Epithelial cell of prostate (primary cell): ENCODE measurements at places on chromosomes 11 and 22.
A peak's percentile ranks its signal among the peaks of the same experiment; 100 is the strongest.

GRCh38 chr11:12674936-12675696 is 895 bp downstream of the TEAD1 start:
- DNase-seq, result no peak

DNA sequence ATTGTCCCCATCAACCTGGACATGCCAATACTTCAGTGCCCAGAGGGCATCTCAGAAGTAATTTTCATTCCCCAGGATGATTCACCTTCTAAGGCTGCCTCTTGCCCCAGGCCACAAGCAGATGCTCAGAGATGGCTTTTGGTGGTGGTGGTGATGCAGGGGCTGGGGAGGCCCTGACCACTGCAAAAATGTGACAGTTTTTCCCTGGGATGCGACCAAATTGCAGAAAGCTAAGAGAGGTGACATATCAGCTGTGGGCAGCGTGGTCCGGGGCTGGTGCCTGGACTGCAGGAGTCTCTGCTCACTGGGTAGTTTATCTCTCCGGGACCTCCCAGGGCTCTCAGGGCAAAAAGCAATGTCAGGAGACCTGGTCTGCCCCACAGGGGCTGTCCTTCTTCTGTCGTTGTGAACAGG is 39.7 kb upstream of the ACCSL start:
- no peak for DNase-seq

- DNase-seq, result no peak
These were observed 73.3 kb downstream of the CYP2R1 start for GRCh38 chr11:14818779-14819178.

- DNase-seq, result no peak
These were observed 22.9 kb downstream of the GUCD1 start for GRCh38 chr22:24532075-24532474.

DNA sequence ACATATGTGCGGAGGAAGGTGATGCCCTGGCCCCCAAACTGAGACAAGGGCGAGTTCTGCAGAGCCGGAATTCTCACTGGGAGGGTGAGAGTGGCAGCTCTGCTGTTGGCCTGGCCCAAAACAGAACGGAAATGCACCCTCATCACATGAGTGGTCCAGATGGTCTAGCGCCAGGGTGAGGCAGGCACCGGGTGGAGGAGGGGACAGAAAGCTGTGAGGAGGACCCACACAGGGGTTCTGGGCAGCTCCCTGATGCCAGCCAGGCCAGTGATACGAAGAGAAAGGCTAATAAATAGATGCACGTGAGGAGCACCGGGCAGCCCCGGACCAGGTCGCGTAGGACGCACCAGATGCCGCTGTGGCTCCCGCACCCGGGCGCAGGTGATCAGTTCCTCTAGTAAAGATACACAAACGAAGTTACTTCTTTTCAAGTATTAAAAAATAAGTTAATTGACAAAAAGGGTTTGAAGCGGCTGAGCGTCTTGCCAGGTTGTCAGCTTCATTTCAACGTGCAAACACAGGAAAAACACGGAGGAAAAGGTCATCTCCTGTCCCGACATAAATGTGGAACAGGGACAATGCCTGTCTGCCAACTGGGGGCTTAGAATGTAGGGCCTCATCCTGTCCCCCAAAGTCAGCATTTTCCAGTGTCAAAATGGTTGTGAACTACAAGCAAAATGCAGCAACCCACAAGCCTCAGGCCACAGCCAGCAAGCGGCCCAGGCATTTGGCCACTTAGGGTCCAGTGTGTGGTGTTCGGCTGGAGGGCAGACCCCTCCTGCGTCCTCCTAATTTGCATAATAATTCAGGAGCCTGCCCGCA is 15.3 kb upstream of the BID start:
- DNase-seq, result no peak

DNA sequence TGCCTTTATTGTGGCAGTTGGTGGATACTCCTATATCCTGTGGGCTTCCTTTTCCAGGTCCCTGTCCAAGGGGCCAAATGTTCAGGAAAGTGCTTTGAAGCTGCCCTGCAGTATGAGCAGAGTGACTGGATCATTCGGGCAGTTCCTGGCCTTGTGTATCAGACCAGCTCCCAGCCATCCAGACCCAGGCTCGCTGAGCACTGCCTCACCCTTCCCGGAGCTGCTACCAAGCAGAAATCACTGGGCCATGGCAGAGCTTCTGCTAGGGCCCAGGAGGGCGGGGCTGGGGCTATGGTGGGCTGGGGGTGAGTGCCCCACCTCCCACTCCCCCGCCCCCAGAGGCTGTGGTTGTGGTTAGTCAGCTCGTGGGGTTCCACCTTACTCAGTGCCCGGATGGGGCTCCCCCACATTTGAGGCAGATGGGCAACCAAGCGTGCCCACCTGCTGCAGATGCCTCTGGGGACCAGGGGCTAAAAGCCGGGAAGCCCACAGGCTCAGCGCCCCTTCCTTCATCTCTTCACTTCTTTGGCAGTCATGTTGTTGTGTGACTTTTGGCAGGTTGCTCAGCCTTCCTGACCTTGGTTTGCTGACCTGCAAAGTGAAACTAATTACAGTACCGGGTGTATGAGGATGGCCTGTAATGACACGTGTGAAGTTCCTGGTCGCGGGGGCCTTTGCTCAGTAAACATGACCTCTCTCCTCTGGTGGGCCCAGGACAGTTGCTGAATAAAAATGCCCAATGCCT is 2.1 kb upstream of the LRRC32 start:
- no peak for DNase-seq

GRCh38 chr11:85947431-85948272 is 92.5 kb downstream of the CCDC83 start:
- no peak for DNase-seq

- DNase-seq, result no peak
These were observed 717 bp downstream of the OSM start for GRCh38 chr22:30265823-30266444.

DNA sequence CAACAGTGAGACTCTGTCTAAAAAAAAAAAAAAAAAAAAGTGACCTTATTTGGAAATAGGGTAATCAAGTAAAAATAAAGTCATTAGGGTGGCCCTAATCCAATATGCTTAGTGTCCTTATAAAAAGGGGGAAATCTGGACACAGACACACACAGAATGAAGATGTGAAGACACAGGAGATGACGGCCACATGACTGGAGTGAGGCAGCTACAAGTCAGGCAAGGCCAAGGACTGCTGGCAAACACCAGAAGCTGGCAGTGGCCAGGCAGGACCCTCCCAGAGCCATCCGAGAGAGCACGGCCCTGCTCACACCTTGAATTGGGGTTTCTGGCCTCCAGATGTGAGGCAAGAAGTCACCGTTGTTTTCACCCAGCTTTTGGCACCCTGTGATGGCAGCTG is 28.6 kb downstream of the LRFN4 start:
- no peak for DNase-seq

GRCh38 chr11:120735035-120735434 is 223.5 kb downstream of the GRIK4 start:
- no peak for DNase-seq

- DNase-seq, result no peak
These were observed 22.5 kb upstream of the CLDN5 start for GRCh38 chr22:19546680-19547079.

- DNase-seq, result no peak
These were observed 1375.2 kb downstream of the TBC1D22A start for GRCh38 chr22:48137640-48138039.

- no peak for DNase-seq
These were observed 414 bp downstream of the JOSD1 start for GRCh38 chr22:38700270-38700788.

DNA sequence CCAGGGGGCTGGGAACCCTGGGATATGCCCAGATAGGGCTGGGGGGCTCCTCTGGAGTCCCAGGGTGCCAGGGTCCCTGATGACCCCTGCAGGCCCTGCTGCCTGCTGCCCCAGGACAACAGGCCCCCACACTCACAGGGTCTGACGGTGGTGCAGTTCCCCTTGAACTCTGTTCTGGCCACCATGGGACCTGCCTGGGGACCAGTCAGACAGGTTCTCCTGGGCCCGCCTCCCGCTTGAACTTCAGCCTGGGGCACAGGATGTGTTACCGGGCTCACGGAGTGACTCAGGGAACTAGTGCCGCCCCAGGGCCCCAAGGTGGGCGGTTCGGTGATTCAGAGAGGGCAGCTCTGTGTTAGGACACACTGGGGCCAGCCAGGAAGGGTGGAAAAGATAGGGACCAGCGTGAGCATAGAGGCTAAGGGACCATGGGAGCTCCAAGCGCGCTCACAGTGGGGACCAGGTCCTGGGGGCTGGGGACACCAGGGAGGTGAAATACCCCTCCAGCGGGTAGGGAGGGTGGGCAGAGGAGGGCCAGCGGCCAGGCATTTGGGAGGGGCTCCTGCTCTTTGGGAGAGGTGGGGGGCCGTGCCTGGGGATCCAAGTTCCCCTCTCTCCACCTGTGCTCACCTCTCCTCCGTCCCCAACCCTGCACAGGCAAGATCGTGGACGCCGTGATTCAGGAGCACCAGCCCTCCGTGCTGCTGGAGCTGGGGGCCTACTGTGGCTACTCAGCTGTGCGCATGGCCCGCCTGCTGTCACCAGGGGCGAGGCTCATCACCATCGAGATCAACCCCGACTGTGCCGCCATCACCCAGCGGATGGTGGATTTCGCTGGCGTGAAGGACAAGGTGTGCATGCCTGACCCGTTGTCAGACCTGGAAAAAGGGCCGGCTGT is 21.5 kb upstream of the TXNRD2 start:
- DNase-seq, result peak; percentile 86

GRCh38 chr11:131228378-131228777 is 142.0 kb upstream of the NTM start:
- DNase-seq, result no peak

DNA sequence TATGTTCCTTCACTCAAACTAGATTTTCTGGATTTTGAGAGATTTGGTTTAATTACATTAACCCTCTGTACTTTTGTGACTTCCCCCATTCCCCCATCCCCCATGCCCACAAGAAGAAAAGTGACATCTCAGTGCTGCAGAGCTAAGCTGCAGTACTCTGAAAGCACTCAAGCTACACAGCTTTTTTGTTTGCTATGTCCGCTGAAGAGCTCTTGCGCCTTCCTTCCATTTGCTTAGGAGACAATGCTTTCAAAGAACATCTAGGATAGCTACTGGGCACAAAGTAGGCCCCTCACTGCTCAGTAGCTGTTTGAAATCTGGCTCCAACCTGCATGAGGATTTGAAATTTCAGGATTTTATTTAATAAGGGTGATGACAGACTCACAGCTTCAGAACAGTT is 69.7 kb downstream of the SLC17A6 start:
- no peak for DNase-seq

- no peak for DNase-seq
These were observed 8.2 kb downstream of the GTPBP1 start for GRCh38 chr22:38713921-38714320.

GRCh38 chr11:57318178-57318577 is 6.6 kb downstream of the TNKS1BP1 start:
- DNase-seq, result no peak

GRCh38 chr11:1827095-1827813 is 7.5 kb upstream of the SYT8 start:
- DNase-seq, result no peak

DNA sequence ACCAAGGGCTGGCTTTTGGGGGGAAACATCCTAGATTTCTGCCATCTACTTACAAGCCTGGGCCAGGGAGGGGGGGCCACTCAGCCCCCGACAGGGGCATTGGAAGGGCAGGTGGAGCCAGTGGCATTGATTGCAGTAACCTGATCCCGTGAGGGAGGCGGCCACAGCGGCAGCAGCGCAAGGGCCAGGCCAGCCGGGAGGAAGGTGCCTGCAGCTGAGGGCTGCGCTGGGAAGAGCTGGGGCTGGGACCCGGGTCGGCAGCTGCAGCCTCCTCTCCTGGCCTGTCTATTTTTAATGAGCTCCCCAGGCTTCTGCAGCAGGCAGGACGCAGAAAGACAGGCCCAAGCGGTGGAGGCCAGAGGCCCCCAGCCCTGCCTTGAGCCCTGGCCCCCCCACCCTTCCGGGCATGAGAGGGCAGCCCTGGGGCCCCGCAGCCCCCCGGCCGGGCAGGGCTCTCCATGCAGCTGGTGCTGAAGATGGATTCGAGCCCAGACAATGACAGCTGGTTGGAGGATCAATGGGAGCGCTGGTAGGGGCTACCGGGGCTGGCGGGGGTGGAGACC is 10.6 kb downstream of the FREY1 start:
- no peak for DNase-seq

- no peak for DNase-seq
These were observed 60.4 kb downstream of the LARGE2 start for GRCh38 chr11:45982656-45983470.

DNA sequence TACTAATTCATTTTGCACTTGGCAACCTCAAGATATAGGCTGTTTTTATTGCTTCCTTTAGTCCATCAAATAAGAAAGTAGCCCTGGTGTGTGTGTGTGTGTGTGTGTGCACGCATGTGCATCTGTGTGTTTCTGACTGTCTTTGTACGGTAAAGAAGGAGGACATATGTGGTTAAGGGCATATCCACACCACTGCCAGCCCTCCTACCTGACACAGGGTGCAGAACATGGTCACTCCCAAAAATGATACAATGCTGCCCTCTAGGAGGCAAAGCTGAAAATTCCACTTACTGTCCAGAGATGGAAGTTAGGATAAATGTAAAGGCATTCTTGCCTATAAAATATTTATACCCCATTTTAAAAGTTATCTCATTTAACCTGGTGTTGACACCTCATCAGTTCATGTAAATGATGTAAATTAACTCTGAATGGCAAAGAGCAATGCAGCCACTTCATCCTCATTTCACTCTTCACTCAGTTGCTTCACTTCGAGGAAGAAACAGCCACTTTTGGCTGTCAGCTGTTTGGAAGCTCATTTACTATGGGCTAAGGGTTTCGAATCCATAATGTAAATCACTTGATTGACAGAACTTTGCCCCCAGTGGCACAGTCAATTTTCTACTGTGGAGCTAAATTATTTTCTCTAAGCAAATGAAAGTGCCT is 83.1 kb upstream of the MTNR1B start:
- no peak for DNase-seq

- no peak for DNase-seq
These were observed 6.9 kb downstream of the BCR start for GRCh38 chr22:23187211-23187610.

DNA sequence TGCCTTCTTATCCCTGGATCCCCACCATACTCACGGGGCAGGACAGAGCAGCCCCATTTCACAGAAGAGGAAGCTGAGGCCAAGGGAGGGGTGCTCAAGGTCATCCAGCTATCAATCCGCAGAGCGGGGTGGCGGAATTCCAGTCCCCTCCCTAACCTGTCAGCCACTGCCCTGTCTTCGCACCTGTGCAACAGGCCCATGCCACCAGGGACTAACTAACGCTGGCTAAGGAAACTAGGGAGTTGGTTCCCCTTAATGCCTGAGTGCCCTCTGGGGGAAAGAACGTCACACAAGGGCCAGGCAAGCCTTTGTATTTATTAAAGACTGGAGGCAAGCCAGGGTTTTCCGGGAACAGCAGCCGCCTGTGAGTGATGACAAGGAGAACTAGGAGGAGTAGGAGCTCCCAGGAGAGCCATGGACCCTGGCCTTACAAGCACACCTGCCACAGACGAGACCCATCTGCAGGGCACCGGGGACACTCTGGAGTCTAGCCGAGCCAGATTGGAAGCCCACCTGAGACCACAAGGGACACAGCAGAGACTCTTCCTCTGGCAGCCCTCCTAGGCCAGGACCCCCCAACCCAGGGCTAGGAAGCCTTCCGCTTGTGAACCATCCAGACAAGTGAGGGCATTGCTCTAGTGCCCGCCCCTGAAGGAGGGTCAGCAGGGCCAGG is 64.4 kb downstream of the MYH9 start:
- no peak for DNase-seq
